Activated CD4-positive, alpha-beta T cell treated with anti-CD3 and anti-CD28 coated beads, Interleukin-2, amount 50 U/mL, for 24 hours (primary cell): ENCODE measurements at places on chromosomes 1 and 21.

- no peak for DNase-seq
These were observed 91.6 kb downstream of the TBX19 start for GRCh38 chr1:168372307-168372706.

- no peak for DNase-seq
These were observed 28.8 kb upstream of the GCLM start for GRCh38 chr1:93937997-93938396.

DNA sequence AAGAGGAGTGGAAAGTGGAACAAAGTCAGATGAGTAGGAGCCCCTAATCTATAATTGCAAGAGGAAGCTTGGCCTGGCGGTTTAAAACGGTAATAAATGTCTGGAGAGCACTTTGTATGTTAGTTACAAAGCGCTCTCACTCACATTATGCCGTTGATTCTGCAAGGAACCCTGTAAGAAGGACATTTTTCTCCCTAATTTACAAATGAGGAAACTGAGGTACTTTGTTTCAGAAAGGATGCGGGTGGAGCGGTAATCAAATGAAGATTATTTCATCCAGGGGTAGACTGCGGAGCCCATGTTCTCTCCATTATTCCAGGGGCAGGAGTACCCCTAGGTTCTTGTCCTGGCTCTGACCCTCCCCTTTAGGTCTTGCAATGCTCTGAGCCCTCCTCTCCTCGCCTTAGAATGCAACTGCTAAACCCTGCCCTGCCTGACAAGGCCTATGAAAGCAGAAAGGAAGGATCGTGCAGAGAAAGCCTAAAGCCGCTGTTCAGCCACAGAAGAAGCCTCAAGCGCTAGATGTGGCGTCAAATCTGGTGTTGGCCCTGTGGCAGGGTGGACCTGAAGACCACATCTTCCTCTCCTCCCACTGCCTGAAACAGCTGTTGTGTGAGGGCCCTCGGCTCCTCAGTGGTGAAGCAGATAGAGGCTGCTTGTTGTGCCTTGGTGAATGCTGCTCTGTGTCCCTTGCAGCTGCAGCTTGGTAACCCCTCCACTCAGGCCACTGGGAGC lies 588 bp upstream of the PACC1 start:
- DNase-seq, result no peak

GRCh38 chr21:45241357-45241756 lies 46.3 kb downstream of the POFUT2 start:
- DNase-seq, result no peak

DNA sequence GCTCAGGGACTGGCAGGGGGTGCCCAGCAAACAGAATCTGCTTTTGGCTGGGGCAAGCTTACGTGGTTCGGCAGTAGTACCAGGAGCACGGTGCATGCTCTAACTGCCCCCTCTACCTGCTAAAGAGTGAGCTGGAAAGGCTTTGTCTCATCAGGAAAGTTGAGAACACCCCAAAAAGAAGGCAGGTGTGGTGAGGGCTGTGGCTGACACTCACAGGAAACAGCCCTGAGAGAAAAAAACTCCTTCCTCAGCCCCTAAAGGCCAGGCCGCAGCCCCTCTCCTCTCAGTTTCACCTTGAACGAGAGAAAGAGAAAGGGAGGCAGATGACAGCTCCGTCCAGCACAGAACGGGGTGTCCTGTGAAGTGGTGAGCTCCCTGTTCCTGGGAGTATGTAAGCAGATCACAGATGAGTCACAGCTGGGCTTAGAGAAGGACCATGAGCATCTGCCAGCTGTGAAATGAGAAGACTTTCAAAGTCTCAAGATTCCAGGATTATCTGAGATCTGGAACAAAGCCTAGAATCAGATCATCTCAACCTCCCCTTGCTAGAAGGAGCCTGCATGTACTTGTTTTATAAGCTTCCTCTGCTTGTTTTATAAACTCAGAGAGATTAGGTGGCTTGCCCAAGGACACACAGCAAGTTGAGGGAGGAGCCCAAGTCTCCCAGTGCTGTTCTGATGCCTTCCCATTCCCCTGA lies 13.4 kb downstream of the LAPTM5 start:
- no peak for DNase-seq

DNA sequence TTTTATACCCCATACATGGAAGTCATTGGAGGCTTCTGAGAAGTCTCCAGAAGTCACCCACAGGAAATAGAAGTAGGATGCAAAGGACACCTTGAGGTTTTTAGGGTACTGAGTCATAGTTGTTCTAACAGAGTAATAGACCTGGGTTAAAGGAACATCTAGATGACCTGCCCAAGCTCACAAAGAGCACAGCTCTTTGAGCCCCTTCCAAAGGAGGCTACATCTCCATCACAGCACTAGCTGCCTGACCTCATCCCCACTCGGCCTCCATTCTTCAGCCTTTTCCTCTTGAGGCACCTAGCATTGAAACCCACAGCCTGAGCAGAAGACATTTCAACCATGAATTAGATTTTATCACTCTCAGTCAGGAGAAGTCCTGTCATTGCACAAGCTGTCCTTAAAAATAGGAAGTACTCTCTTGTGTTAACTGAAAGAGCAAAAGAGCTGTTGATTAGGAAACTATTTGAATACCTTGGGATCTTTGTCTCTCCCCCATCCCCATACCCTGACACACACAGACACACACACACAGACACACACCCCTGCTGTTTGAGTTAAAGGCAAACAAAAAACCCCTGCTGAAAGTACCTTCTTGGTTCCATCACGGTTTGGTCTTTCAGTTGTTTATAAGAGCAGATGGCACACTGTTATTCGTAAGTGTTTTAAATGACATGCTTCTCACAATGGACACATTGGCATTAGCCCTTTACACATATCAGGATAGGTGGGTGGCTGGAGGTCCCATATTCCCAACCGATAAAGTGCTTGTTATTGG lies 22.2 kb downstream of the MKNK1 start:
- no peak for DNase-seq
